ENCODE measurements at places on chromosomes 4 and X. TPM values are rescaled to one million over a fixed set of nuclear protein-coding genes. Genes with fewer than 3 reads are reported as not detected.

The SORCS2 gene
- not detected for total RNA-seq

The PTPN13 gene
- total RNA-seq = 0.88 TPM

The PAGE4 gene
- total RNA-seq = not detected

The SYTL5 gene
- total RNA-seq = not detected

The TSPAN6 gene
- not detected for total RNA-seq

The MTCP1 gene
- 20.3 TPM for total RNA-seq

The PGRMC1 gene
- total RNA-seq = 30.0 TPM

The RASL11B gene
- total RNA-seq = 0.17 TPM

The KLHL2 gene
- total RNA-seq = 40.3 TPM

The SMIM9 gene
- not detected for total RNA-seq

The RBPJ gene
- 145 TPM for total RNA-seq

The LSM6 gene
- total RNA-seq = 47.6 TPM

The ABCG2 gene
- 0.68 TPM for total RNA-seq

The EDA gene
- 2.5 TPM for total RNA-seq

The BTK gene
- total RNA-seq = not detected

All from T-helper 1 cell treated with Interleukin-12 subunit alpha and Interleukin-12 subunit beta and Interleukin-4 antibody, amounts not matched to agents 30 ng/mL and 1 ng/mL, for 36 hours (primary cell).